ENCODE measurements at places on chromosomes 16 and 17.
A peak's percentile ranks its signal among the peaks of the same experiment; 100 is the strongest.

DNA sequence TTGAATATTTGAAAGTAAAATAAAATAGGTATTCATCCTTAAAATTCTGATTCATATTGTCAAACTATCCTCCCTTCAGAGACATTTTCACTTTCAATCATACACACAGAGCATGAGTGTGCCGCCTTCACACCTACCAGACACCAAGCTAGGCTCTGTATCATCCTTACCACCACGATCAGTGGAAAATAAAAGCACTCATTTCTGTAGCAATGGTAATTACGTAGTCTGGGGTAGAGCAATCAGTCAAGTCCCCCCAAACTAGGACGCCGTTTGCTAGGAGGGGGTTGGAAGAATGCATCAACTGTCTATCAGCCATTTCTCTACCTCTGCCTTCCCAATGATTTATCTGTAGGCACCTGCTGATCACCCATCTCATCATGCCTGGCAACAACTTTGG, 84.6 kb upstream of the GRIN2A start:
- no peak for DNase-seq

- DNase-seq, result no peak
Observed at GRCh38 chr17:67868176-67868575, 42.9 kb downstream of the BPTF start.

DNA sequence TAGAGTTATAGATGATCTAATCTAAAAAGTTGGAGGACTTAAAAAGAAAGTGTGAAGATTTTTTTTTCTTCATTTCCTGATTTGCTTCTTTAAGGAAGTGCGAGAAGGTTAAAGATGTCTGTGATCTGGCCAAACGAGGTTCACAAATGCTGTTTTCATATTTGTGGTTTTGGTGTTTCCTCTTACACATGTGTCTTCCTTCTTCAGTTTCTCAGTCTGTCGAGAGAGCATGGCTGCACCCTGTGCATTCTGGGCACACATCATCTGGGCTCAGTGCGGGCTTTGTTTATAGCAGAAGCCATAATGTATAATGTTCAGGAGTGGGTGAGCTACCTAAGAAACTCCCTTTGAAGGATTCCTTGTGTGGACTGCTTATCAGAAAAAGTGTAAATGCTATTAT, 260.4 kb upstream of the TBX2 start:
- DNase-seq, result no peak

DNA sequence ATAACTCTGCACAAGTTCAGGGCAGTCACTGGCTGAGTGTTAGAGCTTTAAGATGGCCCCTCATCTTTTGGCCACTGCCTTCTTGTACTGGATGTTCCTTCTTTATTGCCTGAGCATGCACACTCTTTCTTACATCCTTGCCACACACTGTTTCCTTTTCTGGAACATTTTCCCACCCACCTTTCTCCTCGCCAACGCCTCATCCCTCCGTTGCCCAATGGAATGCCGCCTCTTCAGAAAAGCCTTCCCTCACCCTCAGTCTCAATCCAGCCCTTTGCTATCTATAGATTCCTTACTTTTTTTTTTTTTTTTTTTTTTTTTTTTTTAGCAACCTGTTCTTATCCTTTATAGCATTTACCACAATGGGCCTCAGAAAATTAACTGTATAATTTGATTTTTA, 47.9 kb upstream of the RBFOX1 start:
- DNase-seq, result no peak

- DNase-seq, result no peak
Observed at GRCh38 chr16:73572135-73572828, 524.4 kb upstream of the ZFHX3 start.

DNA sequence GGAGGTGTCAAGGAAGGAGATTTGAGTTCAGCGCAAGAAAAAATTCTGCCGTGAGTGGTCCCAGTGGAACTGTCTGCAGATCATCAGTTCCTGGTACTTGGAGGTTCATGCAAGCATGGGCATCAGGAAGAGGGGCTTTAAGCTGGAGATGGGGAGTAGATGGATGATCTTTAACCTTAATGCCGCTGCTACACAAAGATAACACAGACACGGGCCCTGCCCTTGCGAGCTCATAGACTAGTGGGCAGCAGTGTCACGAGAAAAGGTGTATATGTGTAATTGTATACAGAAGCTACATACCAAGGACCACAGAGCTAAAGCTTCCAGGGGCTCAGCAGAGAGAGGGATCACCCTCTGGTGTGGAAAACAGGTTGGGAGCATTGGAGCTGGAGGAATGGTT, 33.6 kb downstream of the PRSS54 start:
- DNase-seq, result no peak

DNA sequence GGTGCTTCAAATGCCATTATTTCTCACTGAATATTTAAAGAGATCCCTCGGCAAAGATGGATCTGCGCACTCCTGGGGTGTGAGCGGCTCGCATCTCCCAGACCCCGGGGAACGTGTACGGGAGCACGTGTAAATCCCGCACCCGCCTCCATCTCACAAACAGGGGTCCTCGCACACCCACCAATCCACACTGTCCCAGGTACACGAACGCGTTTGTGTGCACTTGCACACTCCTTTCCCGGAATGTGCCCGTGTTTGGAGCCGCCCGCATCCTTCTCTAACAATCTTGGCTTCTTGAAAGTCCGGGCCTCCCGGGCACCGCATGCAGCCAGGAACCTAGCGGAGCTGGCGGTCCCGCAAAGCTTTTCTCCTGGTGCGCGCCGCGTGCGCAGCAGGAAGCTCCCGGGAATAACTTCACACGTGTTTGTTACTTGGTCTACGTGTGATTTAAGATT, 2.5 kb upstream of the SALL1 start:
- peak; percentile 28 for DNase-seq

DNA sequence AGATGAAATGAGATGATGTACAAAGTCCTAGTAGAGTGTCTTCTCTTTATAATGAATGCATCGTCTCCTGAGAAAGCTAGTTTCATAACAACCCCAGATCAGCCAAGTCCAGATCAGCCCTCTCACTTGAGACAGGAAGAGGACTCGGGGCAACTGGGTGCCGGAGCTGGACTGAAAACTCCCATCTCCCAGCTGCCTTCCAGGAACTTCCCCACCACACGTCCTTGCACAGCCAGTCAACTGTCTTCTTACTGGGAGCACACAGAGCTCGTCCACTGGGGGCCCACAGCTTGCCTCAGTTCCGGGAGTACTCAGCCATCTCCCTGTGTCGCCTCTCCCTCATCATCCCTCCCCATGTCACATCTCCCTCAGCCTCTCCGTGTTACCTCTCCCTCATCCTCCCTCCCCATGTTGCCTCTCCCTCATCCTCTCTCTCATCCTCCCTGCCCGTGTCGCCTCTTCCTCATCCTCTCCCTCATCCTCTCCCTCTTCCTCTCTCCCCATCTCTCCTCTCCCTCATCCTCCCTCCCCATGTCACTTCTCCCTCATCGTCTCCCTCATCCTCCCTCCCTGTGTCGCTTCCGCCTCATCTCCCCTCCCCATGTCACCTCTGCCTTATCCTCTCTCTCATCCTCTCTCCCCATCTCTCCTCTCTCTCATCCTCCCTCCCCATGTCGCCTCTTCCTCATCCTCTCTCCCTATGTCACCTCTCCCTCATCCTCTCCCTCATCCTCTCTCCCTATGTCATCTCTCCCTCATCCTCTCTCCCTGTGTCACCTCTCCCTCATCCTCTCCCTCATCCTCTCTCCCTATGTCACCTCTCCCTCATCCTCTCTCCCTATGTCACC, 22.4 kb upstream of the KCNH6 start:
- DNase-seq, result no peak

DNA sequence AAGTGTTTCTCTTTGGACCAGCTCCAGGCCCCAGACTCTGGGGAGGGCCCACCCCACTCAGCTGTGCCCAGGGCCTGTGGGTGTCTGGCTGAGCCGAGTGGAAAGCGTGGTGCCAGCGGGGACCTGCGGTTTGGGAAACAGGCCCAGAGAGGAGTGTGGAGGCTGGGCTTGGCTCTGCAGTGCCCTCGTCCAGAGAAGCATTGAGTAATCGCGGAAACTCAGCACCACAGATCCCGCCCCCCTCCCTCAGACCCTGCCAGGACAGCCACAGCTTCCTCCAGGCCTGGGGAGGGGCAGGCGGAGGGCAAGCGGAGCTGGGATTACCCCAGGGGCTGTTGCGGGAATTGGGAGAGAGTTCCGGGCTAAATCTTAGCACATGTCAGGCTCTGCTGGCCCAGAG, 14.6 kb upstream of the PITPNA start:
- DNase-seq, result peak; percentile 74

DNA sequence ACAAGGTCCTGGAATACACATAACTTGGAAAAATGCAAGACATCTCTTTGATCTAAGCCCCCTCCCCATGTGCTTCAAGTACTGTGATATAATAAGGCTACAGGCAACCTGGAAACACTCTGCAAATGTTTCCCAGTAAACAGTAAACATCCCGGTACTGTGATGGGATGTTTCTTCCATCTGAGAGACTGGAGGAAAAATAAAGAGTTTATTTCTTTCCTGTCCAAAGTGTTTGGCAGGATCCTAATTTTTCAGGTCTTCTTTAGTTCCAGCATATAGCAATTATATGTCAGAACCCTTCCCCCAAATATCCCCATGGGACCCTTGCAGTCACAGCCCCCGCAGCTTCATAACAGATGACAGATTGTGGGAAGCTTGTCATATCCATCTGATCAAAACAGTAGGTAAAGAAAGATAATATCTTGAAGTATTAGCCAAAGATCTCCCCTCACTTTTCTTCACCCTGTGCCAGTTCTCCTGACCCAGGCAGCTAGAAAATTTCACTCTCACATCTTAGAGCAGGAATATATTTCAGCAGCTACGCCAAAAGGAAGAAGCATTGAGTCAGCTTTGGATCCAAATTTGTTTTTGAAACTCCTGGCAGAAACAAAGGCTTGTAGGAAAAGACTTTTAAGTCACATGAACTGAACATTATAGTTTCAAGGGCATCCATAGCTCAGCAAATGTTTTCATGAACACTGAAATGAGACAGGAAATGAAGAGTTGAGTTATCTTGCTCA, 141.3 kb downstream of the HS3ST3A1 start:
- no peak for DNase-seq

DNA sequence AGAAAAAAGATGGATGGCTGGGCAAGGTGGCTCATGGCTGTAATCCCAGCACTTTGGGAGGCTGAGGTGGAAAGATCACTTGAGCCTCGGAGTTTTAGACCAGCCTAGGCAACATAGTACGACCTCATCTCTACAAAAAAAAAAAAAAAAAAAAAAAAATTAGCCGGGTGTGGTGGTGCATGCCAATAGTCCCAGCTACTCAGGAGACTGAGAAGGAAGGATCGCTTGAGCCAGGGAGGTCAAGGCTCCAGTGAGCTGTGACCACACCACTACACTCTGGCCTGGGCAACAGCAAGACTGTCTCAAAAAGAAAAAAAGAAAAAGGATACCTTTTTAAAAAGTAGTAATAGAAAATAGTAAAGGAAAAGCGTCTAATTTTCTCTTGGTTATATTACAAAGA, 20.7 kb downstream of the ZNF652 start:
- DNase-seq, result no peak

DNA sequence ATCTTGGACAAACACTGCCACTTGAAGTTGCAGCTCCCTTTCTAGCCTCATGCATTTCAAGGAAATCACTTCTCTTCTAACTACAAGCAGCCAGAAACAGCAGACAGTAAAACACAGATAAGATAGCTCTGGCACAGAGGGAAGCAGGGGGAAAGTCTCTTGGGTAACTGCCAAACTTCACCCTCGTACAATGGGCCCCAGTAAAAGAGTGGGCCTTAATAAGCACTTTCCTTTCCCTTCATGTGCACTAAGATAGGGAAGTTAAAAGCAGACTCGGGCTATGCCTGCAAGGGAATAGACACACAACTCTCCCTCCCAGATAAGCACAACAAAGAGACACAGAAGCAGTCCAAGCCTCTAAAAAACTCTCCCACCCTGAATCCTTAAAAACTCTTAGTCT, 4.2 kb upstream of the KRTAP4-5 start:
- peak; percentile 5 for DNase-seq

- DNase-seq, result no peak
Observed at GRCh38 chr16:4360538-4361021, 9.5 kb upstream of the PAM16 start.

DNA sequence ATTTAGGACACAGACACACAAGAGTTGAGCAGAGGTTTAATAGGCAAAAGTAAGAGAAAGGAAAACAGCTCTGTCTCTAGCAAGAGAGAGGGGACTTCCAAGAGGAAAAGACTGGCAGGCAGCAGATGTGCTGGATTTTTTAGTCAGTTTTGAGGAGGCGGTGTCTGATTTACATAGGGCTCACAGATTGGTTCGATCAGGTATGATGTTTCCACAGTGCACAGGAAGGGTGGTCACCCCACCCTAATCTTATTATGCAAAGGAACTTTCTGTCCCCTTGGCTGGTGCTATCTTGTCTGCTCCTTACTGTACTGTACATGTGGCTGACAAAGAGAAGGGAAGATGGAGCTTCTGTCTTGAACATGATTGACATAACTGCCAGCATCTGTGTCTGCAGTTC, 25.3 kb downstream of the BFAR start:
- DNase-seq, result no peak

DNA sequence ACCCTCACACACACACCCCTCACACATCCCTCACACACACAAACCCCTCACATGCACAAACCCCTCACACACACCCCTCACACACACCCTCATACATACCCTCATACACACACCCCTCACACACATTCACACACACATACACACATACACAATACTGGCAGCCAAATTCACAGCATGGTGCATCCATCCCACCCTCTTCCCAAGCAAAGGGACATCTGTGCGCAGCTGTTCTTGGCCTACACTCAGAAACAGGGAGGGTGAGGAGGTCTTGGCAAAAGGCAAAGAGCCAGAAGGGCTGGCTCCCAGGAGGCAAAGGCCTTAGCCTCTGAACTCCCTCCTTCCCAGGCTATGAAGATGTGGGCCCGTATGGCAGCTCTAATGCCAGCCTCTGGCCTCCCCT, 23.4 kb downstream of the C17orf67 start:
- DNase-seq, result no peak

DNA sequence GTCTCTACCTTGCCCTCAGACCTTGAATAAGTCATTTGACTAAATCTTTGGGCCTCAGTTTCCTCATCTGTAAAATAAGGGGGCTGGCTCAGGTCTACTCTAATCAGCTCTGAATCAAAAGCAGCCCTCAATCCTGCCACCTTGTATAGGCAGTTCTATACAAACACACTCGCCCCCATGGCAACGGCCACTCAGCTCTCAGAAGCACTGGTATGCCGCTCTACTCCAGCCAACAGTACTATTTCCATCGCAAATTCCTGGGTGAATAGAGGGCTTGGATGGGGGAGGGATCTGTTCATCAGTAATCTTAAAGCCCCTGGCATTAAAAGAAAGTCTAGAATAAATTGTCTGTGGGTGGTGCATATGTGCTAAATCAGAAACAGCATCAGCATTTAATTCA, 21.2 kb upstream of the TAOK1 start:
- DNase-seq, result no peak

- DNase-seq, result no peak
Observed at GRCh38 chr17:74754832-74755231, 6.4 kb downstream of the NHERF1 start.
